ENCODE measurements at places on chromosomes 16 and 17.

- no peak for DNase-seq
Measured at GRCh38 chr17:64020056-64020766, at the start of gene ICAM2. Gene ICAM2, minus strand, starts transcription at chr17:64020633. Its CDS starts 13,942 bp downstream, at chr17:64006691.

- DNase-seq = no peak
Measured at GRCh38 chr16:50365791-50366575, 2.8 kb downstream of the BRD7 start.

- DNase-seq = no peak
Measured at GRCh38 chr16:78748220-78748929, 648.9 kb downstream of the WWOX start.

GRCh38 chr17:61384354-61384691 lies 15.3 kb upstream of the TBX2 start:
- DNase-seq = no peak

DNA sequence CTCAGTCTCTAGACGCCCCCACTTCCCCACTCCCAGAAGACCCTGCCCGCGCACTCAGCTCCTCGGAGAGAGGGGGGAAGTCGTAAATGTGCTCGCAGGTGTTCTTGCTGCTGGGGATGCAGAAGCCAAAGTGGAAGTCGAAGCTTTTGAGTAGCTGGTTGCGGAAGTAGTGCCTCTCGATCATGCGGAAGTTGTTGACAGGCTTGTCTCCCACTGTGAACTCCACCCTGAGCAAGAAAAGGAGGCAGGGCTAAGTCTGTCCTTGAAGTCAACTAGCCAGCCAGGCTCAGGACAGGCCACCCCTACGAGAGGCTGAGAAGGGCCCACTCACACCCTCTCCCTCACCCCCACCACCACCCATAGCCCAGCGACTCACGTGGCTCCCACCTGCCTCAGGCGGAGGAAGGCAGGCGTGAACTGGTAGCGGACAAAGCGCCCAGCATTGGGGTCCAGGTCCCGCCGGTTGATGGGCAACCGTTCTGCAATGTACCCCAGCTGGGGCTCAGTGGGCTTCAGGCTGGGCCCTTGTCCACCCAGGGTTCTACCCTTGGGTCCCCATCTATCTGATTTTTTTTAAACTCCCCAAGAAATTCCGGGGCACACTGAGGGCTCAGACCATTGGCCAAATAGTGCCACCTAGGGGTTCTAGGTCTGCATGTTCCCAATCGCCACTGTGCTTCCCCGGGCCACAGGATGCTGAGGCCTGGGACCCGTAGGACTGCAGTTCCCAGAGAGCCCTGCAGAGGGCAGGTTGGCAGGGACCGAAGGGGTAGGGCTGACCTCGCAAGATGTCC lies 4.6 kb downstream of the UNC119 start:
- DNase-seq = no peak

Data from HS-5 (cell line).